ENCODE measurements at places on chromosomes 4 and X.

GRCh38 chrX:102712981-102713625, 855 bp downstream of the GPRASP2 start:
- DNase-seq = peak; percentile 28

- no peak for DNase-seq
Measured at GRCh38 chr4:182555997-182556418, 312.8 kb downstream of the TENM3 start.

DNA sequence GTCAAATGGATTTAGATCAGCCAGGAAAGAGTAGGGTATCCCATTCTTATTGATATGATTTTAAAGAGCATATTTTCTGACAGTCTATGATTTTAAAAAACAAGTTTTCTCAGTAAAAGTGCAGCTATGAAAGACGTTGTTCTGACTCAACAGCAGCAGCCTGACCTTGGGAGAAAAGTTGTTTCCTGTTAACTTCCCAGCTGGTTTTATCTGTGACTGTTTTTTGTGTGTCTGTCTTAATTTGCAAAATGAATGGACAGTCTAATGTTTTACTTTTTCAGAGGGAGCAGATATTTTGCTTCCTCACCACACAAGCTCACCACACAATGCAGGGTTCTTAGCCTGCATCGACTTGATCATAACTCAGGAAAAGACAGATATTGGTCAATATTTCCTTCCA, 764 bp upstream of the MTHFD2L start:
- peak; percentile 45 for DNase-seq

- DNase-seq = peak; percentile 27
Measured at GRCh38 chrX:49308604-49309269, 5.3 kb downstream of the GAGE10 start.

- no peak for DNase-seq
Measured at GRCh38 chr4:55730280-55730931, 89.2 kb upstream of the EXOC1L start.

- no peak for DNase-seq
Measured at GRCh38 chr4:71333368-71333767, 5.5 kb upstream of the SLC4A4 start.

- DNase-seq = no peak
Measured at GRCh38 chr4:5086535-5086934, 35.3 kb downstream of the STK32B start.

- no peak for DNase-seq
Measured at GRCh38 chrX:119186763-119187162, 49.3 kb upstream of the PGRMC1 start.

- no peak for DNase-seq
Measured at GRCh38 chr4:159941076-159941475, 838.2 kb downstream of the RAPGEF2 start.

- no peak for DNase-seq
Measured at GRCh38 chr4:139710073-139710472, 44.5 kb downstream of the MGST2 start.

DNA sequence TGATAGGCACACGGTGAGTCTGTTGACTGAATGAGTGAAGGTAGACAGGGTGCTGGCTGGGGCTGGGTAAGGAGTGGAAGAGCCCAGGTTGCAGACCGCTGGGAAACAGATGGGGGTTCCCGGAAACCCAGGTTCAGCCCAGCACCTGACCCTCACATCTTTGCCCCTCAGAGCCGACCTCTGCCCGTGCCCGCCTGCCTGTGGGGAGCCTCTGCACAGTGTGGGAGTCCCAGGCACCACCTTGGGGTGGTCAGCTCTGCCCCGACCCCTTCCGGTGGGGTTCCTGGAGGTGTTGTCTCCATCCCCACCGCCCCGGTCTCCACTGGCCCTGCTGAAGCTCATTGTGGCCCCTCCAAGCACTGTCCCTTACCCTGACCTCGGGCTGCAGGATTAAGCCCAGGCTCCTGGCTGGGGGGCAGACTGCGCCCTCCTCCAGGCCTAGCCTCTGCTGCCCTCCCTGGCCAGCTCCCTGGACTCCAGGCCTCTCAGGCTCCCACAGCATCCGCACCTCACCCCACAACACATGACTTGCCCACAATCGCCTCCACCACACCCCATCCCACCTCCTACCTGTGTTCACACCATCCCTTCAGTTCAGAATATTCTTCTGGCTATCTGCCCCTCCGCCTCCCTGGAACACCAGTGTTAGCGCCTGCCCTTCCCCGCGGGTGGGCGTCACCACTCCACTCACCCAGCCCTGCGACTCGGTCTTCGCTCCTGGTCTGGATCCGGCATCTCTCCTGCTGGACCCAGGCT, 21.4 kb downstream of the HMX1 start:
- DNase-seq = no peak

DNA sequence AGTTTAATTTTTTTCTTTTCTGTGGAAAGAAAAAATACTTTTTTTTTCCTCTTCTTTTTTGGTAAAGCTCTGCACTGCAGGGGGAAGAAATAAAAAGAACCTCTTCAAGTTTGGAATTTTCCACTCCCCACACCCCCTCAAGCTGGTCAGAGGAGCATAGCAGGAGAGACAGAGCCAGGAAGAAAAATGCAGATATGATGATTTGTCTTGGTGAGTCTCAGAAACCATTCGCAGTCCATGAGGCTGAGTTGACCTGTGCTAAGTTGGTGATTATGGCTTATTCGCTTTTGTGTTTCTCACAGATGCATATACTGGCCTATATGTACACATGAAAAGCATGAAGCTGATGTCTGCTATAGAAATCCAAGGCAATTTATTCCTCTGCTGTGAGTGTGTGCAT, 205.9 kb downstream of the LDB2 start:
- DNase-seq = no peak

DNA sequence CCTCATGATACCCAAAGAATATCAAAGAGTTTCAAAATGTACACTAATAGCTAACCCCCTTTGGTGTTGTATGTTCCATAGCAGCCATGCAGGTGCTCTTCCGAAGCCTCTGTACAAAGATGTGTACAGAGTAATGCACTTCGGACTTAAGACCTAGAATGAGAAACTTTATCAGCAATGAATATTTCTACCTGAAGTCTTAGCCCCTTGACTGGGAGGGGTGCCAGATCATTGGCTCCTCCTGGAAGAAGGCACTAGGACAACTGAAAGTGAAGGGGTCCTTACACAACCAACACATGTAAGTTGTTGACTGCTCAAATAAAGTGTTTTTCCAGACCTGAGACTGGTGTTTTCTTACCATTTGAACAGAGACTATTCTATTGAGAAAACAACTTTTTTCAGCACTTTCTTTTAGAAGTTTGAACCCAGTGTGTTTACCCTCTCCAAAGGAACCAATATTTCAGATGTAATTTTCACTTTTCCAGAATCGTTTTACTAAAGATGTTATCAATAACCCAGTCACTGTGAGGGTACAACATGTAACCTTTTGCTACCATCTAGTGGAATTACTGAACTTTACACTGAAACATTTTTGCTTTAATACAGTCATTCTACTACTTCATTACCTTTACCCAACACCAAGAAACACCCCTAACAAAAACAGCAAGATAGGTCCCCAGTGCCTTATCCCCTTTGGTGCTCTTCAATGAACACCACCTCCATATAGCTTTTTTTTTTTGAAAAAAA, 33.3 kb upstream of the PRDX4 start:
- no peak for DNase-seq

DNA sequence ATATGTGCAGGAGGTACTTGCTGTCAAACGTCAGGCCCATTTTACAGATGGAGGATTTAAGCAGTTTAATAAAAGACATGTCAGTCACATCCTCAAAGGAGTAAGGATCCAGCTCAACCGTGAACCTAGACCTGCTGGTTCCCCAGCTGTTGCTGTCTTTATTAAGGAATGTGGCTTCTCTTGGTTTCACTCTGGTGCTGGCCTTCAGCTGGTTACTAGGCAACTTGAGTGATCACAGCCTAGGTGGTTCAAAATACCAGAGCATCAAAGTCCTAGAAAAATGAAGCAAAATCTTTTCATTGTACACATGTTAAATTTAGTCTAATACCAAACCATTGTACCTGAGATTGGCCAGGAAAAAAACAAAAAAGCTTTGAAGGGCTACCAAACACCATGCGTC, 32.7 kb upstream of the GLRA2 start:
- no peak for DNase-seq

- DNase-seq = no peak
Measured at GRCh38 chr4:44583393-44583792, 68.0 kb downstream of the YIPF7 start.

- DNase-seq = no peak
Measured at GRCh38 chrX:139287155-139287924, 243.2 kb upstream of the F9 start.

GRCh38 chr4:15754323-15754722, 23.8 kb upstream of the CD38 start:
- no peak for DNase-seq

GRCh38 chr4:129926936-129927335, 831.0 kb downstream of the C4orf33 start:
- no peak for DNase-seq

DNA sequence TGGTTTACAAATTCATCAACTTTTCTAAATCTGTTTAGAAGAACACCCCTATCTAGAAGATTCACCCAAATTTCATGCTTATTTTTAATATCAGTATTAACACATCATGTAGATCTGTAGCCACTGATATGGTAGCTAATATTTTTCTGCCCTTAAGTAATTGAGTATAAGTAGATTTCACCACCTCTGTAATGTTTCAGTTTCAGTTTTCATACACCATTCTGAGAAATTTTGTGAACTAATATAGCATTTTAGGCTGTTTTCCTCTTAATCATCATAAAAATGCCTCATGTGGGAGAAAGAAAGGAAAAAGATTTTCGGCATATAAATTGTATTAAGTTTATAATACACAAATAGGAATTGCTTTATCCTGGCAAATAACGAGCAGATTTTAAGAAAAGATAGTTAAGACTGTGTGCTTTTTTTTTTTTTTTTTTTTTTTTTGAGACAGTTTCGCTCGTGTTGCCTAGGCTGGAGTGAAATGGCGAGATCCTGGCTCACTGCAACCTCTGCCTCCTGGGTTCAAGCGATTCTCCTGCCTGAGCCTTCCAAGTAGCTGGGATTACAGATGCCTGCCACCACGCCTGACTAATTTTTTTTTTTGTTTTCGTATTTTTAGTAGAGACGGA, 21.4 kb upstream of the RBPJ start:
- DNase-seq = peak; percentile 32

GRCh38 chr4:141635736-141636081, 674 bp upstream of the IL15 start:
- DNase-seq = no peak

GRCh38 chr4:7210824-7211223, 18.5 kb downstream of the SORCS2 start:
- DNase-seq = peak; percentile 10

DNA sequence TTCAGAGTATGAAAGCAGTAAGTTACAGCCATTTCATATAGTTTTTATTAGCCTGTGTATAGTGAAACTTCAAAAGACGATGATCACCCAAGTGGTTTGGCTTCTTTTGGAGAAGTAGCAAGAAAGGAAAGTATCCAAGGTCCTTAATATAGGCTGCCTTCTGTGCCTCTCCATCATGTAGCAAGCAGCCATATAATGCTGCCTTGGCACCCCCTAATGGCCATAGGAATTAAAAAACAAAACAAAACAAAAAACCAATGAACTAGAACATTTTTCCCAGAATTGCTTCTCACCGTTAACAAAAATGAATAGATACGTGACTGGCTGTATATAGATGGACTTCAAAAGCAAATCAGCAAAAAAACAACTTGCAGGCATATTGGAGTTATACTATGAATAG, 18.9 kb downstream of the LAMP2 start:
- peak; percentile 12 for DNase-seq

DNA sequence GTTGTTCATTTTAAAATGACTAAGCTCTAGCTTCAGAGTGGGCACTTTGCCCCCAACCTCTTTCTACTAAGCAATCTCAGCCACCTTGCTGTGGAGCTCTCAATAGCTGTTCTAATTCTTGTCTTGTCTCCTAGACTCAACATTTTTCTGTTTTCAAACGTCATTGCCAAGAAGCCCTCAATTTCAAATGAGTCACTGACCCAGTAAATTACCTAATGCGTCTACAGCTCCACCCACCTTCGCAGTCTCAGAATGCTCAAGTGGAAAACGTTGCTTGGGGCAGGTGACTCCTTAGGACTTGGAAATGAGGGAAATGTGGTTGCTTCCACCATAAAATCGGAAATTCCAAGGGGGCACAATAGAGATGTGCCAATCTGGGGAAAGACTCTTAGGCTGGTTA, 59.0 kb downstream of the ING2 start:
- no peak for DNase-seq

GRCh38 chr4:24372881-24373280, 211.5 kb downstream of the DHX15 start:
- DNase-seq = no peak

DNA sequence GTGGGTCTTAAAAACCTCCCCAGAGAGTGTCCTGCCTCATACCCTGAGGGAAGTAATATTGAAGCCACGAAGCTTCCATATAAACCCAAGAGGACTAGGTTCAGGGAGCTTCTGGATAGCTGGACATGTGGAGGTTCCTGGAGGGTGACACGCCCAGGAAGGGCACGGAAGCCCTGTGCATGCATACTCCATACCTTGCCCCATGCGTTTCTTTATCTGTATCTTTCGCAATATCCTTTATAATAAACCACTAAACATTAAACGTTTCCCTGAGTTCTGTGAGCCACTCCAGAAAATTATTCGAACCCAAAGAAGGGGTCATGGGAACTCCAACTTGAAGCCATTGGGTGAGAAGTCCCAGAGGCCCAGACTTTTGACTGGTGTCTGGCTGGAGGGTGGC, 45.7 kb upstream of the HPF1 start:
- DNase-seq = no peak

DNA sequence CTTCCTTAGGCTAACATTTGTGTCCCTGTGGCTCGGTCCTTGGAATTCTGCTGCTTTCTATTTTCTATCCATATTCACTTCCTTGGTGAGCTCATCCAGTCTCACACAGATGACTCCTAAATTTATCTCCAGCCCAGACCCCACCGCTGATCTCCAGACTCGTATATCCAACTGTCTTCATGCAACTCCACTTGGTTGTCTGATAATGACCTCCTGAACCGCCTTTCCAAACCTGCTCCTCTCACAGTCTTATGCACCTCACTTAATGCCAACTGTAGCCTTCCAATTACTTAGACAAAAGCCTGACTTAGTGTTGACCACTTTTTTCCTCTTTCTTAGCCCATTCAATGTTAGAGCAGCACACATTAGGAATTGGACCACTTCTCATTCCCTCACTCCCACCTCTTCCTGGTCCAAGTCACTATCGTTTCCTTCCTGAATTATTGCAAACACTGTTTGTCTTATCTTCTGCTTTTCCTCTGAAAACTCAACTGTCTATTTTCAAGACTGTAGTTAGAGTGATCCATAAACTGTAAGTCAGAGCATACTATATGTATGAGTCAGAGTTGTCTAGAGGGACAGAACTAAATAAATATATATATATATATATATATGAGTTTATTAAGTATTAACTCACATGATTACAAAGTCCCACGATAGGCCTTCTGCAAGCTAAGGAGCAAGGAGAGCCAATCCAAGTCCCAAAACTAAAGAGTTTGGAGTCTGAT, 292.5 kb downstream of the UNC5C start:
- DNase-seq = peak; percentile 6

GRCh38 chr4:101191302-101192098, 155.8 kb downstream of the PPP3CA start:
- no peak for DNase-seq

- DNase-seq = peak; percentile 59
Measured at GRCh38 chr4:113447769-113448168, 313.8 kb downstream of the CAMK2D start.

GRCh38 chr4:113524505-113525186, 236.9 kb downstream of the CAMK2D start:
- DNase-seq = no peak

- DNase-seq = no peak
Measured at GRCh38 chr4:119138046-119138445, 2.4 kb downstream of the MYOZ2 start.

GRCh38 chrX:50606300-50606950, 135.8 kb upstream of the DGKK start:
- DNase-seq = no peak
